Epithelial cell of alveolus of lung (primary cell): ENCODE measurements at places on chromosomes 13 and 19. TPM values are rescaled to one million over a fixed set of nuclear protein-coding genes. Genes with fewer than 3 reads are reported as not detected.

SIGLECL1 gene
- total RNA-seq, result not detected in 2 replicates

ZNF835 gene
- 0.13 and 0.64 TPM in 2 replicates for total RNA-seq

MCEMP1 gene
- total RNA-seq, result not detected in 2 replicates

PROZ gene
- not detected in 2 replicates for total RNA-seq

COMP gene
- under 0.01 TPM in 1 of 2 replicates, not detected in the other for total RNA-seq

LRG1 gene
- under 0.01 and 0.88 TPM in 2 replicates for total RNA-seq

IGFL4 gene
- total RNA-seq, result not detected in 2 replicates

C19orf33 gene
- total RNA-seq, result 8.4 and 27.9 TPM in 2 replicates

CLEC17A gene
- total RNA-seq, result not detected in 2 replicates

FAM124A gene
- 0.24 and 1.2 TPM in 2 replicates for total RNA-seq

DHDH gene
- 0.16 TPM in 1 of 2 replicates, not detected in the other for total RNA-seq

WASF3 gene
- total RNA-seq, result 6.1 and 14.6 TPM in 2 replicates
